ENCODE measurements at places on chromosomes 2 and 18.

DNA sequence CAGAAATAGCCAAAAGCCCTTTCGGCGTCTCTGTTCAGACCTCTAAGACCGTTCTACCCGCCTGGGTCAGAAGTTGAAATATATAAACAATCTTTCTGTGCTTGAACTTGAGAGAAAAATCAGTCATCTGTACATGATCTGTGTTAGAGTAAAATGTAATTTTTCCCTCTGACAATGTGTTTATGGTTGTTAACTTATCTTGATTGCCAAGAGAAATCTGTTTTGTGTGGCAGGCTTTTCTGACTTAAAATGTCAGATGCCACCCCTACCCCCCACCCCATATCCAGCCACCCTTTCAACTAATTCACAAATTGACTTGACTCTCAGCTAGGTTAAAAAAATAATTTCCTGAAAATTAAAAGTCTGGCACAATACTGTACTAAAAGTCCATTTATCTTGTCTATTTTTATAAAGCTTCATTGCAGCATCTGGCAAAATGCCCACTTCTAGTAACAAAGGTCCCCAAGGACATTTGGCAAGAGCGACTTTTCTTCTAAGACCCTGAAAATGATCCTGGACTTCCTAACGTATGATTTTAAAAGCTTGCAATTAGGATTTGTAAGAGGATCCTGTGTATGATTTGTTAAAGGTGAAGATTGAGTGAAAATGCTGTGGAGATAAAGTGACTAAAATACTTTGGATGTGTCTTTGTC lies 304.2 kb downstream of the EPHA4 start:
- DNase-seq, result no peak

GRCh38 chr2:29227935-29228675 lies 112.9 kb downstream of the CLIP4 start:
- DNase-seq, result no peak

GRCh38 chr18:47407736-47408135 lies 156.3 kb upstream of the SKOR2 start:
- no peak for DNase-seq

DNA sequence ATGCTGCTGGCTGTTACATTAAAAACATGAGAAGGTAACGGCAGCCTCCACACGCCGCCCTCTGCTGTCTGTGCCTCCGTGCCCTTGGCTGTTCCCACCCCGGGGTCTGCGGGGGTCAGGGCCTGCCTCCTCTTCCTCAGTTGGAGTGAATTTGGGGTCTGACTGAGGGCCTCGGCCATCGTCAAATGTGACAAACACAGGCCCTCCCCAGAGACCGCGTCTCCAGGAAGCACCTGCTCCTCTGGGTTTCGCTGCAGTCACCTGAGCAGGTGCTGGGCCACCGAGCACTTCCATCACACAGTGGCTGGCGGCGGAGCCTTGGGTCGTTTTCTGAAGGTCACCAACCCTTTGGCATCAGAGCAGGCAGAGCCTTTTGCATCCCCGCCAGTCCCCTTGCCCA lies 70.9 kb downstream of the NFATC1 start:
- no peak for DNase-seq

DNA sequence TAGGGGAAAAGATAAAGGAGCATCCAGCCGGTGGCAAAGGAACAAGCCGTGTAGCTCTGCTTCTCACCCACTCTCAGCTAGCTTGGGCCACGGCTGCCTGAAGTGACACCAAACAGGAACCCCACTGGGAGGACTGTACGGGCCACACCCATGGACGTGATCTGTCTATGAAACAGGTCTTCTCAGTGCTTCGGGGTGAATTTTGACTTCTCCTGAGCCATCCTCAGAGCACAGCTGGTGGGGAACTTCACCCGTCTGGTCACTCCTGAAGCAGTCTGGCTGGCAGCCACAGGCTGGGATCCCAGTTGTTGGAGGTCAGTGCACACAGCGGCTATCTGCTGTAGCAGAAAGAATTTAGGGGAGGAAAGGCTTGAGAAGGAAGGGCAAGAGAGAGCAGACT lies 223.8 kb downstream of the FAM210A start:
- DNase-seq, result no peak

DNA sequence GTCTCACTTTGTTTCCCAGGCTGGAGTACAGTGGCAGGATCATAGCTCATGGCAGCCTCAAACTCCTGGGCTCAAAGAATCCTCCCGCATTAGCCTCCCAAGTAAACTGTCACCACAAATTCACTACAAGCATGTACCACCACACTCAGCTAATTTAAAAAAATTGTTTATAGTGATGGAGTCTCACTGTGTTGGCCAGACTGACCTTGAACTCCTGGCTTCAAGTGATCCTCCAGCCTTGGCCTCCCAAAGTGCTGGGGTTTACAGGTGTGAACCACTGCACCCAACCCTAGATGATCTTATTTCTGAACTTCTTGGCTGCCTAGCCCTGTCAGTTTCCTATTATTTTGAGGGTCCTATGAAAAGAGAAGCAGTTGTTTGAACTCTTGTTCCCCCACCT lies 14.8 kb downstream of the DYNC2LI1 start:
- no peak for DNase-seq

DNA sequence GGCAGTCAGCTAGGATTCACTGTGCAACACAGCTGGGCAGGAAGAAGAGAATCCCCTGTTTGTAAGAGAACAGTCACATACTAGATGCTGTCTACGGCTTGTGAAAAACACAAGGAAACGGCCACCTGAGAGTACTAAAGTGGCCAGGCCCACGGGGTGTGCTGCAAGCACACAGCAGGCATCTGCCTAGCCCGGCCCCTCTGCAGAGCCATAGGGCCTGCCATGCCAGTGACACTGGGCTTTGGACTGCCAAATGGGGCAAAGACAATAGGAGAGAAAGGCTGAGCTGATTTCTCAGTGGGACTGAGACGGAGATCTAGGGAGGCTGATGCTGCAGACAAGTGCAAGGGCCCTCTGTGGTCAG lies 10.3 kb downstream of the TUBB6 start:
- no peak for DNase-seq

- DNase-seq, result no peak
These were observed 8.0 kb upstream of the CFAP65 start for GRCh38 chr2:219049282-219049681.

Measured in activated T-cell treated with anti-CD3 and anti-CD28 coated beads, Interleukin-2, amount 50 U/mL, for 4 hours (primary cell).